Inflammatory macrophage treated with lipopolysaccharide for 1 hour (primary cell): ENCODE measurements at places on chromosomes 2 and 18.
A peak's percentile ranks its signal among the peaks of the same experiment; 100 is the strongest.

DNA sequence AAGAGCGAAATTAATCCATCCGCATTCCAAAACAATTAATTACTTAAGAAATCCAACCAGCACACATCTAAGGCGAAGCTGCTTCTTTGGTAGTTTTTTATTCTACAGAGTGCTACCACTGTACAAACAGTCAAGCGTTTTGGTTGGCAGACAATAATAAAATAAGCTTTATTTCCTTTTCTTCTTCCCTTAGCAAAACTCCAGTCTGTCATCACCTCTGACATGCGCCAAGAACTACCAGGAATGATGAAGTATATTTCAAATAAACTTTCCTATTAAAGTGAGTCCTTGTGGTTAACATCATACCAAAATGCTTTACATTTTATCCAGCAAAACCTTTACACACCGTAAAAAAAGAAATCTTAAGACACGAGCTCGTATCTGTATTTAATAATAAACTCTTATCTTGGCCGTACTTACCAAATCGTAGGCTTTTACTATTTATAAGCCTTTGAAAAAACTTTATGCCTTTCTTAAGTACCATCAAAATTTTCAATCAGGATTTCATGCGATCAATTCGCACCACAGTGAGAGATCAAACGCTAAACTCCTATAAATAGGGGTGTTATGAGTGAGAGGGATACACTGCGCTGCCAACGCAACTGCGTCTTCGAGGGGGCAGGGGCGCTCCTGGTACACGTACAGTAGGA is 1.3 kb downstream of the ATL2 start:
- DNase-seq, result peak; percentile 71

DNA sequence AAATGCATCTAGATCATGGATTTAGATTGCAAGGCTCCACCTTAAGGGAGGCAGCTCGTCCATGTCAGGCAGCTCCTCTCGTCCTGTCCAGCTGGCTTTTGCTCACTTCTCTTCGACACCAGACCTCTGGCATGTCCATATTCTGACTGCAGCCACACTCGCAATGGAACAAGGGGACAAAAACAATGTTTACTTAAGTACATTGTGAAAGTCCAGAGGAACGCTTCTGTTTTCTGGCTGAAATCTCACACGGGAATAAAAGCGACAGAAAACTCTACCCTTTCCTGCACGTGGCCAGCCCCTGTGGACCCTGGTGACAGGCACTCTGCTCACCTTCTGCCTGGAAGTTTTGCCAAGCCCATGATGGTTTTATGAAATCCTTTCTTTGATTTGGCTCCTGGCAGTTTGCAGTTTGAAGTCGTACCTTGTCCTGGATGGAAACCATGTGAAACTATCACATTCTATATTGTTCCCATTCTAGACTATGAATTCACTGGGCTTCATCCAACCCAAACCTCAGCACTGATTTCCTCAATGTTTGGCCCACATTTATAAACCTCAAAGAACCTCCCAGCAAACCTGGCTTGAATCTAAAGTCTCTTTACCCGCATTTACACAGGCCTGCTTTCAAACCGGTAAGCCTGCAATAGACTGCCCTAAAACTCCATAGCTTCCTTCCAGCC is 134.3 kb upstream of the PIEZO2 start:
- DNase-seq, result no peak

GRCh38 chr18:47436871-47437270 is 185.4 kb upstream of the SKOR2 start:
- no peak for DNase-seq

- DNase-seq, result no peak
Measured at GRCh38 chr2:221571551-221572218, 419 bp downstream of the EPHA4 start.

DNA sequence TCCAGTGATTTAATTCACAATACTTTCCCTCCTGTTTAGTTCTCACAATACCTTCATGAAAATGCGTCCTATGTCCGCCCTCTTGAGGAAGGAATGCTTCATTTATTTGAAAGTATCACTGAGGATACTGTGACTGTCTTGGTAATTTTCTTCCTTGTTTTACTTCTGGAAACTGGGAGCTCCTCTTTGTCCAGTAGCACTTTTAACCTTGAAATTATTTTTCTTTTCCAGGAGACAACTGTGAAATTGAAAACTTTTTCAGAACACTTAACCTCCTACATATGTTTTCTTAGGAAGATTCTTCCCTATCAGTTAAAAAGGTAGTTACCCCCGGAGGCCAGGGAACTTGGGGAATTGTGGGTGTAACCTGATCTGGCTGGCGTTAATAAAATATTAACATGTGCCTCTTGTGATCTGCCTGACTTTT is 58.9 kb upstream of the STON1 start:
- DNase-seq, result no peak

- no peak for DNase-seq
Measured at GRCh38 chr18:7307526-7307925, 76.6 kb downstream of the LRRC30 start.

- no peak for DNase-seq
Measured at GRCh38 chr2:3738454-3738853, 35.1 kb downstream of the DCDC2C start.

- DNase-seq, result no peak
Measured at GRCh38 chr2:178528647-178529046, 48.4 kb downstream of the PLEKHA3 start.

- DNase-seq, result no peak
Measured at GRCh38 chr2:128789776-128790455, 471.2 kb upstream of the HS6ST1 start.

DNA sequence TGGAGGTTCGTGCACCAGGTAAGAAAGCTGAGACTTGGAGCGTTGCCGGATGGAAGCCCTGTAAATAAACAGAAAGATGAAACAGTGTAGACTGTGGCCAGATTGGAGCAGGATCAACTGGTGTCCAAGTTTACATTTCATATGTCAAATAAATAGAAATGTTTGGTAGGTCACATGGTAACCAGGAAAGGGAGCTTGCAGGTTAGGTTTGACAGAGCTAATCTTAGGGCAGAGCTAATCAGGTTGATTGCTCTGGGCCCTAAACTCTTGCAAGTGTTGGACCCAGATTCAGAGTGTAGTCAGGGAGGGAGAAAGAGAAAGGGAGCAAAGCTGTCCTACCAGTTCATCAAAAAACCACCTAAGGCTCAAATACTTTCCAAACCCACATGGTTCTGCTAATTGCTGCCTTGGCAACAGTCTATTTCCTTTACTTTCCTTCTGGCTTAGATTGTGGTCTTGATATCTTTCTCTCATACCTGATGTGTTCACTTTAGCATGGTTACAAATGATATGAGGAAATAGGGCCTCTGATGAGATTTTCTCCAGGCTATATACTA is 63.2 kb downstream of the G6PC2 start:
- no peak for DNase-seq

DNA sequence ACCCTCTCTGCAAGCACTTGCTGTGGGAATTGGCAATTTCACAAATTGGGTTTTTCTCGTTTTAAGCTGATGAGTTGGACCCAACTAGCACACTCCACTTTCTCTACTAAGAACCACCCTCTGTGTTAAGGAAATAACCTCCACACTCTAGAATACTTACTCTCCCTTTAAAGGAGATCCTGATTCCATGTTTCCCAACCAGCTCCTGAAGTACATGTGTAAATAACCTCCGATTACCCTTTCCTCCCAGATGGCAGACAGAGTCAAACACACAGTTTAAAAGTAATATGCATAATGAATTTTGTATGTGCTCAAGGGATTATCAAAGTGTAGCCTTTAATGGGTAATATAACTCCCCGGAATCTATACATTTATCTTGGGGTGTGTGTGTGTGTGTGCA is 171.3 kb upstream of the OSR1 start:
- DNase-seq, result no peak

GRCh38 chr2:68190991-68191731 is 33.5 kb downstream of the PNO1 start:
- DNase-seq, result peak; percentile 51

DNA sequence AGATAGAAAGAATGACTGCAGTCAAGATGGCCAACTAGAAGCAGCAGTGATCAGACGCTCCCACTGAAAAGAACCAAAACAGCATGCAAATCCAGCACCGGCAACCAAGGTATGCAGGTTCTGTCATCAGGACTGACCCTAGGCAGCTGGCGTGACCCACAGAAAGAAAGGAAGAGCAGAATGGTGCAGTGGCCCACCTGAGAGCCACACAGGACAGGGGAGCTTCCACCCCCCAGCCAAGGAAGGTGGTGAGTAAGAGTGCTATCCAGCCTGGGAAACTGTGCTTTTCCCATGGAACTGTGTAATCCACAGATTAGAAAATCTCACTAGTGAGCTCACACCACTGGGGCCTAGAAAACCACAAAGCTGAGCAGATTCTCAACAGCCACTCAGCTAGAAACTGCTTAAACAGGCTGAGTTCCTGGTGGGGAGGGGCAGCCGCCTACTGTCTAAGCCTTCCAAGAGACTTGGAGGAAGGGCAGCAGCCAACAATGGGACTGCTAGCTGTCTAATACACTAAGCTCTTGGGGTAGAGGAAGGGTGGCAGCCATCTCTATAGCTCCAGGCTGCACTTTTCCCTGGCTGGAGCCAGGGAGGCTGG is 127.9 kb downstream of the EVA1A start:
- no peak for DNase-seq

GRCh38 chr2:82317012-82317411 is 2012.5 kb upstream of the LRRTM1 start:
- no peak for DNase-seq

DNA sequence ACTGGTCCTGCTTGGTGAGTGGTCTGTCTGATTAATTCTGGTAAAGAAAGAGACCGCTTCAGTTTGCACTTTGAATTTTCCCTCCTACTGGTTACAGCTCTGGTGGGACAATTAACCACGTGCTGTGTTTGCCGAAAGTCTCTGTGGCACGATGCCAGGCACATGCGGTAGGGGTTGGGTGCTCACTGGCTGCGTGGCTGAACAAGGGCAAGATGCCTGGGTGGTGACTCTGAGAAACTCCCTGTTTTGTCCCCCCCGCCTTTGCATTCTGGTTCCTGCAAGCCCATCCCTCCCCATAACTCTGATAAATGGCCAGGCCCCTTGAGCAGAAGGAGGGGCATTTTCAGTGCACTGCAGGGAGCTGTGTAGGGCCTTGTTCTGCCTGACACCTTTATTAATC is 206.1 kb downstream of the TFCP2L1 start:
- DNase-seq, result no peak

DNA sequence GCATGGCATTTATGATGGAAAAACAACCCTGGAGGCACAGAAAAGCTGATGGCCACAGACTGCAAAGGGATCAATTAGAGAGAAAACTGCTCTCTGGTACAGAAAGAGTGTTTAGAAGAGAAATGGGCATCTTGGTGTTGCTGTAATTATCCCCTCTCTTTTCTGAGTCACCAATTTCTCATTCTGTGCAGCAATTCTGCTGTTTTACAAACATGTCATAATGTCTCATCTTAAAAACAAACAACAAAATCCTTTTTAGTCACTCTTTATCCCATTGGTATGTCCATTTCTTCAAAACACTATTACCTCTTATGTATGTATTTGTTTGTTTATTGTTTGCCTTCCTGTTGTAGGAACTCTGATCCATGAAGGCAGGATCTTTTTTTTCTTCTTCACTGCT is 73.9 kb upstream of the HK2 start:
- no peak for DNase-seq

- DNase-seq, result no peak
Measured at GRCh38 chr2:160613466-160614153, 120.0 kb upstream of the RBMS1 start.

- peak; percentile 35 for DNase-seq
Measured at GRCh38 chr18:9475643-9476591, 604 bp downstream of the RALBP1 start.

GRCh38 chr2:241498115-241499070 is 10.0 kb downstream of the STK25 start:
- no peak for DNase-seq

DNA sequence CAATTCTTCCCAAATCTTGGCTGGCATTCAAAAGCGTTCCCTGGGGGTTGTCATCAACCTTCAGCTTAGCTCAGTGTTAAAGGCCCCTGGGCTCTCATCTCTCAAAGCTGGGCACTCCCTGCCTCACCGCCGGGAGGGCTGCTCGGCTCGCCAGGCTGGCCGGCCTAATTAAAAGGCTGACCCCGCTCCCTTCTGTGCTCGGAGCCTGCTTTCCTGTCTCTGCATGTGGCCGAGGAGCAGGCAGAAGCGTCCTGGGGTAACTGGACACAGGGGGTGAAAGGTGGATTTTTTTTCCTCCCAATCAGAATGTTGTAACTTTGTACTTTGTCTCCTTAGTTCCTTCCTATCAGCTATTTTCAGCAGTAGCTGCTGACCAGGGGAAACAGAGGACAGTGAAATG is 231.1 kb downstream of the GBX2 start:
- DNase-seq, result no peak

DNA sequence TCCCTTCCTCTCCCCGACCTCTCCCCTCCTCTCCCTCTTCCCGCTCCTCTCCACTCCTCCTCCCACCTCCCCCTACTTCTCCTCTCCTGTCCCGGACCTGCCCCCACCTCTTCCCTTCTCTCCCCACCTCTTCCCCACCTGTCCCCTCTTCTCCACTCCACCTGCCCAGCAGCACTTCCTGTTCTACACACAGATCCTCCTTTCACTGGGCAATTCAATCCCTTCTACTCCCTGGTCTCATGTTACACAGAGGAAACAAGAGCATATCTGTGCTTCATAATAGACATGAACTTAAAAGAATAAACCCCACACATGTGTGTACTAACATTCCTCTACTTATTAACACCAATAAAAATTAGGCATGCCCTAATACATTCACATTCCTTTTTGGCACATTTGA is 34.8 kb downstream of the TIMM21 start:
- DNase-seq, result no peak

GRCh38 chr2:70664525-70664924 is 103.5 kb downstream of the ADD2 start:
- DNase-seq, result no peak

DNA sequence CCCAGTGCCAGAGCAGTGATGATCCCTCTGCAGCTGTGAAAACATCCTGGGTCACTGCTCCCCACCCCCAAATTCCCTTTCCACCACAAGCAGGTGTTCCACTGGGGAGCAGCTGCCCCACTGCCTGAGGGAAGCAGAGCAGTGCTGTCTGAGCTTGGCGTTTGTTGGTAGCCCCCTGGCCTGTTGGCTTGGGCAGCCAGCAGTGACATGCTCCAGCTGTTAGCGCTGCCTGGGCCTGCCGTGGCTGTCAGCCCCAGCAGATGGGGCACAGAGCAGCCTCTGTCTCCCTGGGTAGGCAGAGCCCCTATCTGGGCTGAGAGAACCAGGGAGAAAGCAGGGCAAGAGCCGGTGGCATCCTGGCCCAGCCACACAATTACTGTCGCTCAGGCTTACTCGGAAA is 247.7 kb downstream of the GLI2 start:
- DNase-seq, result no peak

DNA sequence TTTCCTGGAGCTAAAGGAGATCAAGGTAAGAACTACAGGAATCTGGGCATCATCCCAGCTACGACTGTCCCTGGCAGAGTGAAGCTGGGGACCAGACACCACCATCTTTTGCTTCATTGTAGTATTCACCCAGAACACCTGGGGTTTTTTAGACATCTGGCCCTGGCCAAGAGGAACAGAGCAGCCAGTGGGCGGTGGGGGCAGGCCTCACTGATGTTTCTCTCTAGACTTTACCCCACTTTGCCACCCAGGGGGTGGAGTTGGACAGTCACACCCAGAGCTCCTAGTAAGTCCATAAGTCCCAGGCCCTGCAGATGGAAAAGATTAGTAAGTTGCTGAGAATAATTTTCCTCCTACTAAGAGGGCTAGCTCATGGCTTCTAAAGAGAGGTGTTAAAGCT is 39.6 kb downstream of the MARCO start:
- peak; percentile 28 for DNase-seq
